GM13976 (cell line): ENCODE measurements at places on chromosomes 4 and X.

DNA sequence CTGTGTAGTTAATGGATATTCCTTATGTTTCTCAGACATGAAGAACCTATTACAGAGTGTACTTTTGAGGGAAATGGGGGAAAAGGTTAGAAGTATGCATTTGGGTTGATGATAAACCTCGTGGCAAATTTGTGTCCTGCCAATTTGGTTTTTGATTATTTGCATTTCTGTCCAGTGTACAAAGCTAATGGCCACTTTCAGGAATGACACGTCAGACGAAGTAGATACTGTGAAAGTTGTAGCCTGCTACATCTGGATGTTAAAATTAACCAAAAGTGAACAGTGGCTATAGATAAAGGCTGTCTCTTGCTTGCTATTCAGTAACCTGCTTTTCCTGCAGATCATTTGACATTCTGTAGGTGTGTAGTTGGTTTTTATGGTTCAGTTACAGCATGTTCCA lies 1.0 kb downstream of the PRDX4 start:
- DNase-seq = peak; percentile 20

DNA sequence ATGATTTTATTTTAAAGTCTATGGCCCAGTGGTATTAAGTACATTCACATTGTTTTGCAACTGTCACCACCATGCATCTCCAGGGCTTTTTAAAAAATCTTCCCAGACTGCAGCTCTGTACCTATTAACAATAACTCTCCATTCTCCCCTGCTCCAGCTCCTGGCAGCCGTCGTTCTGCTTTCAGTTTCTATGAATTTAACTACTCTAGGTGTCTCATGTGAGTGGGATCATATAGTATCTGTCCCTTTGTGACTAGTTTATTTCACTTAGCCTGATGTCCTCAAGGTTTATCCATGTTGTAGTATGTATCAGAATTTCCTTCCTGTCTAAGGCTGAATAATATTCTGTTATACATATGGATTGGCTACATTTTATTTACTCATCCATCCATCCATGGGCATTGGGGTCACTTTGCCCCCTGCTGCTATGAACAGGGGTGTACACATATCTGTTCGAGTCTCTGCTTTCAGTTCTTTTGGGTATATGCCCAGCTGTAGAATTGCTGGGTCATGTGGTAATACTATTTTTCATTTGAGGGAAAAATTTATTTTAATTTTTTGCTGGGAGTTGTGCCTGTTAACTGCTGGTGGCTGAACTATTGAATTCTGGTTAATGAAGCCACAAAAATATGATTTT lies 131.3 kb downstream of the ARHGAP10 start:
- DNase-seq = no peak

GRCh38 chr4:123530357-123530756 lies 133.8 kb downstream of the SPRY1 start:
- DNase-seq = no peak

DNA sequence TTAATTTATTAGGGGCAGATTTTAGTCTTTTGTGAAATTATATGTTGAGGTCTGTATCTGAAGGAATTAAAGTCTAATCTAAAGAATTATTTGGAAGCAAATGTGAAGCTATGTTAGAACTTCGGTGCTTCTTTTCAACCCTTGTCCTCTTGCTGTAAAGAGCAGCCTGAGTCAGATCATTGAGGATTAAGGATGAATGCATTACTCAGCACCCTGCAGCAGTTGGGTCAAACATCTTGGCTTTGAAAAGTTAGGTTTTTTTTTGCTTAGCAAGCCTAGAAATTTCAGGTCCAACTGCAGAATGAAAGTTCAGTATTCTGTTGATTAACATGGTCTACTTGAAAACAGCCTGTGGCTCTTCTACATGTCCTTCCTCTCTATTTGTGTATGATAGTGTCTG lies 57.6 kb downstream of the SLC4A4 start:
- DNase-seq = no peak

- no peak for DNase-seq
Measured at GRCh38 chrX:39459952-39460351, 637.8 kb downstream of the BCOR start.

DNA sequence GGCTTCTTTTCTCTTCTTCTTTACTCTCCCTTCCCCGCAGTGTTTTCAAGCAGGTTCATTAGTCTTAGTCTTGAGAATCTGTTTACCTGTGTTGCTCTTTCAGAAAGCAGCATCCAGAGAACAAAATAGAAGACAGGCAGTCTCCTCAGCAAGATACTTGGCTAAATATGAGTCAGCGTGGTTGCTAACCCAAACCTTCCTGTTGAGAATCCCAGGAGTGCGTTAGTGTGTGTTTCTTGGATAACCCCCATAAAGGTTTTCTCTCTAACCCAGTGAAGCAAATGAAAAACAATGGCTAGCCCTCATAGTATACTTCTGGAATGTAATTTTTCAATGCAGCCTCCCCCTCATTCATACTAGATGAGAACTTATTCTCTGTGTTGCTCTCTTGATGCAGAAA lies 41.1 kb downstream of the BMPR1B start:
- DNase-seq = no peak

DNA sequence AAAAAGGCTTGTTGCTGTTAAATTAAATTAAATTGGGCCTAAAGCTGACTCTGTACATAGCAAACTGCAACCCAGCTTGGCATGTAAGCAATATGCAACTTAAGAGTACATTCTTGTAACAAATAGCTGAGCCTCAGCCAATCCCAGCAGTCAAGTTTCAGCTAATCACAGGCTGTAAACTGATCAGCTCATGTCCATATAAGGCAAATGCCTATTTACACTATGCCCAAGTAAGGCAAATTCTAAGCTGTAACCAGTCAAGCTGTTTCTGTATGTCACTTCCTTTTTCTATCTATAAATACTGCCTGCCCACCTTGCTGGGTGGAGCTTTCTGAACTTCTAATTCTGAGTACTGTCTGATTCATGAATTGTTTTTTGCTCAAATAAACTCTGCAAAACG lies 429.1 kb upstream of the FTHL17 start:
- no peak for DNase-seq

DNA sequence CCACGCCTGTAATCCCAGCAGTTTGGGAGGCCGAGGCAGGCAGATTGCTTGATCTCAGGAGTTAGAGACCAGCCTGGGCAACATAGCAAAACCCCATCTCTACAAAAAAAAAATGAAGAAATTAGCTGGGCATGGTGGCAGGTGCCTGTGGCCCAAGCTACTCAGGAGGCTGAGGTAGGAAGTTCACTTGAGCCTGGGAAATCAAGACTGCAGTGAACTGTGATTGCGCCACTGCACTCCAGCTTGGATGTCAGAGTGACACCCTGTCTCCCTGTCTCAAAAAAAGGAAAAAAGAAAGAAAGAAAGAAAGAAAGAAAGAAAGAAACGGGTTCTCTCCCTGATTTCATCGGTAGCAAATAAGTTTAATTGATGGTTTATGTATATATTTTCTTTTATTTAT lies 64.6 kb upstream of the ESX1 start:
- no peak for DNase-seq

GRCh38 chrX:65772842-65773241 lies 105.4 kb downstream of the MSN start:
- no peak for DNase-seq

DNA sequence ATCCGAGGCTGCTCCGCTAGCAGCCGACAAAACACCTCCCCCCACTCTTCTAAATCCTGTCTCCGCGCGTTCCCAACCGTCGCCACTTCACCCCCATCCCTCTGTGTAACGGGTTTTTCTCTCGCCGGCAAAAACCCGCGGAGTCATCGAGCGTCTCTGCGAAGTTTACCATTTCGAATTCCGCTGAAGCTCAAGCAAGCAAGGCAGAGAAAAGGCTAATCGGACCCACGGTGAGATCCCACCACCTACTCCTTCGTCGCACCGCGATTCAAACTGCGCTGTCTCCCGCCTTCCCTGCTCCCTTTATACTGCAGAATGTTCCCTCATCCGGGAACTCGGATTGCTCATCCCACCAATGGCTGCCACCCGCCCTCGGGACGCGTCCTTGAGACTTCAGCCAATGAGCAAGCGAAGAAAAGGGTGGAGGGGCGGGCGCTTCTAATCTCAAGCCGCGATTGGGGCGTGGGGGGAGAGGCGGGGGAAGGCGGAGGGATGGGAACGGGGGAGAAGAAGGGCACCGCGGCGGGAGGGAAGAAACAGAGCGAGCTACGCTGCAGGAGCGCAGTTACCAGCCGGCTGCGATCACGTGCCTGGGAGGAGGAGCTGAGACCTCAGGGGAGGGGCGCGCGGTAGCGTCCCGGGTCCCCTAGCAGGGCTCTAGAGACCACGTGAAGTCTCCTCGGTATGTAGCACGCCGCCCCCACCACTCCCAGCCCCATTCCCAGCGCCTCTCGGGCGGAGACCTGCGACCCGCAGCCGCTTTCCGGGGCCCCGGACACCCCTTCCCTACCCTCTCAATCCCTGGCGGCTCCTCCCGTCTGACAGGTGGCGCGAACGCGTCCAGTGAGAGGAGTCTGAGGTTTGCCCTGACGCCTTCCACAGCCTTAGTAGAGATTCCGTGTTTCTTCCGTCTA lies at the start of gene H2AZ1:
H2AZ1 (minus strand) TSS at position 277 of the 914 bp plus-strand sequence; CDS start at position 172, 105 bp downstream.
- DNase-seq = peak; percentile 97

DNA sequence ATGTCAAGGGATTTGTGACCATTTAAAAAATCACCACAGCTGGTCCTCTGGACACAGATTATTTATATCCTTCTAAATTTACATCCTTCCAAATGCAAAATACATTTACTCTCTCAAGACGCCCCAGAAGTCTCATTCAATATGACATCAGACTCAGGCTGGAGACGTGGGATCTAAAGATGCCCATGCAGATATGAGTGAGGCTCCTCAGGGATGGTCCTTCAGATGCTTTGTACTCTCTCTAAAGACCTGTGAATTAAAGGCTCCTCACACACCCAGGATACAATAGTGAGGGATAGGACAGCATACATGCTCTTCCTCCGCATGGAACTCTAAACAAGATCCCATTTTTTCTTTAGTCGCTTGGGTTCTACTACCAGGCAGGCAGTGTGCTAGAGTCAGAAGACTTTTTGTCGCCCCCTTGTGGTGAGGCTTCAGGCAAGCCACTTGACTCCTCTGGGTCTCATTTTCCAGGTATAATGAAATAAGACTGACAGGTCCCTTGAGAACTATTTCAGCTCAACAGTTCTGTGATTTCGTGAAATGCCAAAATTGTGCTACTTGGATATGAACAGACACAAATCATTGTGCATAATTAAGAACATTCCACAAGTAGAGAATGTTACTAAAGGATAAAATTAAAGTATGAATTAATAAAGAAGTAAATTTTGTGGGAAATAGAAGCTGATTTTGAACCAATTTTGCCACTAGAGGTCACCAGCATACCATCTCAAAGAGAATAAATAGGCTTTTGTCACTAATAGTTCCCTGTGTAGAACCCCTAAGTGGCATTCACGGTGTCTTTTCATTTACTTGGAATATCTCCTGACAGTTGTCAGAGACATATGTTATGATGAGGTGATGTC lies 13.7 kb upstream of the SCOC start:
- peak; percentile 53 for DNase-seq

GRCh38 chrX:6460893-6461490 lies 73.9 kb downstream of the VCX3A start:
- no peak for DNase-seq

DNA sequence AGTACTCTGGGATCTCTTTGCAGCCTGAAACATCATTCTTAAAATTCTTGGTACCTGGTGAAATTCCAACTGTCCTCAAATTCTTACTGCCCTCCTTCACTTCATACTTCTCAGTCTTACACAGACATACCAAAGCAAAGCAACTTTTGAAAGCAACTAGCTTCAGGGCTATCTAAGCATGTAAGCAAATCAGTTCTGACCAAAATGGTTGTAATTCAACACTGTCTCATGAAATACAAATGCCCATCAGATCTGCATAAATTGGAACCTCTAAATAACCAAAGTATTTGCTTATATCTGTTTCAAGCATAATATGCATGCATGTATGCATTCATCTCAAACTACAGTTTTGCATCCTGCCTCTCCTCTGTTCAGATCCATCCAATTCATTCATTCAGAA lies 308.1 kb upstream of the PPARGC1A start:
- DNase-seq = no peak

DNA sequence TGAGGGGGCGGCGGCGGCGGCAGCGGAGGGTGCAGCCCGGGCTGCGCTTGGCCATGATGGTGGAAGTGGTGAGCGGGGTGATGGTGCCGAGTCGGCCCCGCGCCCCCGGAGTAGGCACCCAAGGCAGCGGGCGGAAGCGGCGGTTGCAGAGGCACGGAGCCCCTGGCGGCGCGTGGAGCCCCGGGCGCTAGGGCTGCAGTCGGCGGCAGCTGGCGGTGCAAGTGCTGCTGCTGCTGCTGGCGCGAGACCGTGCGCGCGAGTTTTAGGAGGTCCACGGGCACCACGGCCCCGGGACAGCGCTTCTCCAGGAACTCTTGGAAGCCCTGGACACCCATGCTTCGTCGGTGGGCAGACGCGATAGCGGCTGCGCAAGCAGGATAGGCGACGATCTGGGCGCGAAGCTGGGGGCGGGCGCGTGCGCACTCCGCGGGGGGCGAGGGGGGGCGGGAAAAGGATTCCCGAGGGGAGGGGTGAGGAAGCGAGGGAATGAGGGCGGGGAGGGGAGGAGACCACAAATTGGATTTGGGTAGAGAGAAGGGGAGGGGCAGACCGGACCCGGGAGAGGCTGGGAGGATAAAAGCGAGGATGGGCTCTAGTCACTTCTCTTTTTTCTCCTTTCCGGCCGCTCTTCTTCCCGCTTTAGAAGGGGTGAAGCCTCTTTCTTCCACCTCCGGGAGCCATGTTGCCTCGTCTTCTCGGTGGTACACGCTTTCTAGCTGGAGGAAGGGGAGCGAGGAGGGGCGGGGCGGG lies at the start of gene FAM120C:
FAM120C (minus strand) TSS at position 391 of the 750 bp plus-strand sequence; CDS start at position 335, 56 bp downstream.
- peak; percentile 82 for DNase-seq

DNA sequence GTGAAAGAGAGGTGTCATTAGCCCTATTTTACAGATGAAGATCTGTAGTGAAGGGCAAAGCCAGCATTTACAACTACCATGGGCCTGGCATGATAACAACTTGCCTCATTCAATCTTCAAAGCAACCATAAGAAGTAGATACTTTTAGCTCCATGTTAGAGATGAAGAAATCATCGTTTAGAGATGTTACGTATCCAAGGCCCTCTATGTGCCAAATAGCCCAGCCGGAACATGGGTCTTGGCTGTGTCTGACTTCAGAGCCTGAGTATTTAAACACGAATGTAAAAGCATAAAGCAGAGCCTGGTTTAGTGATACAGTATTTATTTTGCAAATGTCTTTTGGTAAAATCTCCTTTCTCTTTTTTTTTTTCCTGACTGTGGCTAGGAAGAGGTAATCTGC lies 197.1 kb downstream of the RASL11B start:
- no peak for DNase-seq

DNA sequence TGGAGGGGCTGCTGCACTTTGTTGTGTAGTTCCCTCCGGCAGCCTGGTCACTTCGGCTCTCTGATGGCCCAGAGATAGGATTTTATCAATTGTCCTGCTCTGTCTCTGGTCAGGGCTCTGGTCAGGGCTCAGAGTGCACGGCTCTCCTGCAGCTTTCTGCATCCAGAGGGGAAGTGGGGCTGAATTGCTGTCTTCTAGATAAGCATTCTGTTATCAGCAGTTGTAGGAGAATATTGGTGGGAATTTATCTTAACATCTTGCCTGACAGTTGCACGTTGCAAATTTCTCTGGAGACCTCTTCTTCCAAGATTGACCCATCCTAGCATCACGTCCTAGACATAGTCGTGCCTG lies 62.8 kb downstream of the FAM193A start:
- no peak for DNase-seq

GRCh38 chr4:182126096-182126495 lies 117.1 kb upstream of the TENM3 start:
- DNase-seq = no peak

- DNase-seq = no peak
Measured at GRCh38 chr4:11710453-11711093, 281.9 kb upstream of the HS3ST1 start.

- DNase-seq = no peak
Measured at GRCh38 chr4:108662629-108663028, 12.2 kb downstream of the OSTC start.
